ENCODE measurements at places on chromosomes 11 and 22. TPM values are rescaled to one million over a fixed set of nuclear protein-coding genes. Genes with fewer than 3 reads are reported as not detected.

MOGAT2 gene
- total RNA-seq, result not detected

GLB1L2 gene
- total RNA-seq, result under 0.01 TPM

CHORDC1 gene
- 102 TPM for total RNA-seq

CDC42EP2 gene
- 5.2 TPM for total RNA-seq

GGT5 gene
- 0.18 TPM for total RNA-seq

PLEKHA7 gene
- total RNA-seq, result not detected

TUB gene
- 12.9 TPM for total RNA-seq

PYGM gene
- total RNA-seq, result 0.18 TPM

EIF1AD gene
- 62.6 TPM for total RNA-seq

SCGB1D2 gene
- total RNA-seq, result not detected

Measured in IMR-90 (cell line).